Tibial nerve (tissue), 4 donors: ENCODE measurements at places on chromosomes 11 and 22. TPM values are rescaled to one million over a fixed set of nuclear protein-coding genes. Genes with fewer than 3 reads are reported as not detected.

GRCh38 chr11:11622340-11622706 lies 518 bp upstream of the GALNT18 start:
- peak overlapping the region; percentile 19 for H3K4me3 ChIP-seq
- H3K27ac ChIP-seq: peak overlapping the region; percentile 80
- no peak for DNase-seq
- H3K4me1 ChIP-seq: peaks cover 12% of the 10 kb centered on the region

C11orf65 gene
- total RNA-seq: not detected

PAX6 gene
- total RNA-seq: not detected

DNA sequence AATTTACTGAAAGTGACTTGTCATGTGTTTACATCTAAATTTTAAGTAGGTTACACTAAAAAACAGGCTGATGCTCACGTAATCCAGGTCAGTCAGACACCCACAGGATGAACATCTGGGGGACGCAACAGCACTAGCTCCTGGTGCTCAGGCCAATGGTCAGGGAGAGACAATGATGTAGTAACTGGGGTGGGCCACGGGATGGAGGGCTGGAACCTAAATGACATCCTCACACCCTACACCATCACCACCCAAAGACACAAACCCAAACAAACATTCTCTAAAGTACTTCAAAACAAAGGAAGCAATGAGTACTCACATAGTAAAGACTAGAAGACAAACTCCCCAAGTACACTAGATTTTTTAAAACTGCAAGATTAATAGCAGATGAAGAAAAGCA lies 53.5 kb upstream of the SLC25A1 start:
- no peak overlapping the region for H3K4me3 ChIP-seq
- H3K36me3 ChIP-seq: no peaks in the 10 kb centered on the region
- no peaks in the 10 kb centered on the region for H3K4me1 ChIP-seq
- no peak overlapping the region for H3K27ac ChIP-seq
- no peak for DNase-seq

- no peak overlapping the region for H3K27ac ChIP-seq
- H3K4me3 ChIP-seq: no peak overlapping the region
These were observed 3.0 kb downstream of the OR8D4 start for GRCh38 chr11:123904932-123905331.

ARHGEF17 gene
- 135 TPM for total RNA-seq

DNA sequence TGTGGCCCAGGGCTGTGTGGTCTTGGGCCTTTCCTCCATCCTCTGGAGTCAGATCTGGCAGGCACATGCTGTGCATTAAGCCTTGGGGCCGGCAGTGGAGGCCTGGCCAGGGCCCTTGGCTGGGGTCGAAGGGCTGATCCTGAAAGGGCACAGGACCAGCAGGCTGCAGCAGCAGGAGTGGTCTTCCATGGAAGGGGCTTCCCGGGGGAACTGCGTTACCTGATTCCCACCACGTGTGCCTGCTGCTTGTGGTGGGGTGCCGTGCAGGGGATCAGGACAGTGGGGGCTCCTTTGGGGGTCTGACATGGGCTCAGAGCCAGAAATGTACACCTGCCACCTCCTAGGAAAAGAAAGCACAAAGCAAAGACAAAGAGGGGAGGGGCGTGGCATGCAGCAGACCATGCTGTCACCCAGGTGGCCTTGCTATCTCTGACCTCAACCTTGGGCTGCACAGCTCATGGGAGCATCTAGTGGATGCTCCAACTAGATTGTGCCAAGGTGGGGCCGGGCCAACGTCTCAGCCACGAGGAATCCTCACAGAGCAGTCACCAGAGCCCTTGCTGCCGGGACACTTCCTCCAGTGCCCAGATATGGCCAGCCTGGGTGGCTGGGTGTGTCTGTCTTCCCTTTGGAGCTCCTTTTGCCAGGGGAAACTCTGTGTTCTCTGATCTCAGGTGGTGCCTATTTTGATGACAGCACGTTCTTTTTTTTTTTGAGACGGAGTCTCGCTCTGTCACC lies 17.9 kb upstream of the YPEL1 start:
- H3K36me3 ChIP-seq: no peaks in the 10 kb centered on the region
- no peak overlapping the region for H3K27ac ChIP-seq
- H3K27me3 ChIP-seq: no peaks in the 10 kb centered on the region
- H3K4me3 ChIP-seq: no peak overlapping the region
- peaks cover 22% of the 10 kb centered on the region for H3K4me1 ChIP-seq

DNA sequence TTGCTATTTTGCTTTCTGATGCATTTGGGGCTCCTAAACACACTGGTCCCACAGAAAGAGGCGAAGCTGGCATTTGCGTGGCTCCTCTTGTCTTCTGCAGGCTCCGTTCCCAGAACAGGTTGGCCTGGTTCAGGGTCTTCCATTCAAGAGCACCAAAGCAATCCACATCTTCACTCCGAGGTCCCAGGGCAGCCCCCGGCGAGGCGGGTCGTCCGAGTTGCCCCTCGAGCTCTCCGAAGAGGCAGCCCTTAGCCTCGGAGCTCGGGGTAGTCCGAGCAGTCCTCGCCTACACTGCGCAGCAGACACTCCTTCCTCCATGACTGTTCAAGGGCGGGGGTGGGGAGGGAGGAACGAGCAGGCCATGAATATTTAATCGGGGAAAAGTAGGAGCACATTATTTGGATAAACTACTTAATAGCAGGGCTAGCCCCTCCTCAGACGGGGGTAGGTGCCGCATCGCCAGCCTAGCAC lies 321.3 kb downstream of the BLID start:
- H3K4me3 ChIP-seq: no peak overlapping the region
- H3K27me3 ChIP-seq: no peaks in the 10 kb centered on the region
- no peaks in the 10 kb centered on the region for H3K36me3 ChIP-seq
- DNase-seq: no peak
- no peaks in the 10 kb centered on the region for H3K4me1 ChIP-seq

CSRP3 gene
- total RNA-seq: not detected

DNA sequence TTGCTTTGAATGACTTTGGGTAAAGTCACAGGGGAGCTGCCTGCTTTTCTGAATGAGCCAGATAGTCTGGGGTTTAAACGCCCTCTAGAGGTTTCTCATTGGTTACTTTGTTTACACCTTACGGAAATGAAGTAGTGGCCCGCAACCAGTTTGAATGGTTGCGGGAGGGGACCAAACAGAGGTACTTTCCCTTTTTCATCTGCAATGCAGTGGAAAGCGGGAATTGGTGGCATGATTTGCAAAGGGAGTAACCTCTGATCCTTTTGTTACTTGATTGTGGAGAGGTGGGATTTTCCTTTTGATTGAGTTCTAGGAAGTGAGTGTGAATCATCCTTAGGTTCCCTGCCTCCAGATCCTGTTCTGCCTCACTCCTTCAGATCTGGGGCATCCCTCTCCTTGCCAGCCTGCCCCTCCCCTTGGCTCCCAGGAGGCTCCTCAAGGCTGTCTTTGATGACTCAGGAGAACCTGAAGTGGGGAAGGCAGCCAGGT lies 15.9 kb upstream of the GLYATL1 start:
- no peaks in the 10 kb centered on the region for H3K27me3 ChIP-seq
- H3K36me3 ChIP-seq: no peaks in the 10 kb centered on the region
- no peak overlapping the region for H3K27ac ChIP-seq
- DNase-seq: no peak

DNA sequence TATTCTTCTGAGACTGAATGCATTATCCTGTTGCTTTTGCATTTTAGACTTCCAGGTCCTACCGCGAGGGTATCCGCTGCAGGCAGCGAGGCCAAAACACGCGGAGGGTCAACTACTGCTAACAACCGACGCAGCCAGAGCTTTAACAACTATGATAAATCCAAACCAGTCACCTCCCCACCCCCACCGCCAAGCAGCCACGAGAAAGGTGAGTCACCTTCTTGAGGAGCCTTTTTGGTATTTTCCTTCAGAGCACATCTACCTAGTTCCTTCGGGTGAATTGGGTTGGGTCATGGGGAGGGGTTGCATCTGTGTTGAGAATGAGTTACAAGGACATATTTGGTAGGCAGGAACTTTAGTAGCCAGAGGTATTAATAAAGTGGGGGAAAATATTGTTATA lies 179.8 kb downstream of the NAV2 start:
- no peaks in the 10 kb centered on the region for H3K27me3 ChIP-seq
- DNase-seq: no peak
- no peaks in the 10 kb centered on the region for H3K36me3 ChIP-seq
- no peak overlapping the region for H3K27ac ChIP-seq
- H3K4me1 ChIP-seq: peaks cover 9% of the 10 kb centered on the region

DNA sequence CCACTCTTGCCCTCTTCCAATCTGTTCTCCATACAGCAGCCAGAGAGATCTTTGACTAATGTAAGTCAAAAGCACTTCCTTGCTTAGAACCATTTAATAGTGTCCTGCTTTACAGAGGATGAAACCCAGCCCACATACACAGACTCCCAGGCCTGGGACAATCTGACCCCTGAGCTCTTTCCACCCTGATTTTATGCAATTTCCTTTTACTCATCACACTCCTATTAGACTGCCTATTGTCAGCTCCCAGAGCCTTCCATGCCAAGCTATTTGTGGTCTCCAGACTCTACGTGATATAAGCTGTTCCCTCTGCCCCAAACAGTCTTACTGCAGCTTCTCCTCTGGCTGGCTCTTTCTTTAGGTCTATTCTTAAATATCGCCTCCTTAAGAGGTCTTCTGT lies 28.1 kb downstream of the ME3 start:
- DNase-seq: no peak
- no peak overlapping the region for H3K4me3 ChIP-seq
- no peak overlapping the region for H3K27ac ChIP-seq
- H3K27me3 ChIP-seq: no peaks in the 10 kb centered on the region
- no peaks in the 10 kb centered on the region for H3K36me3 ChIP-seq

RRP8 gene
- 13.9 TPM for total RNA-seq

- H3K4me1 ChIP-seq: no peaks in the 10 kb centered on the region
- no peak for DNase-seq
- H3K36me3 ChIP-seq: no peaks in the 10 kb centered on the region
- H3K27me3 ChIP-seq: no peaks in the 10 kb centered on the region
These were observed 333.7 kb downstream of the FAT3 start for GRCh38 chr11:92558323-92558722.

CAPRIN1 gene
- total RNA-seq: 165 TPM

RIBC2 gene
- total RNA-seq: not detected

DNA sequence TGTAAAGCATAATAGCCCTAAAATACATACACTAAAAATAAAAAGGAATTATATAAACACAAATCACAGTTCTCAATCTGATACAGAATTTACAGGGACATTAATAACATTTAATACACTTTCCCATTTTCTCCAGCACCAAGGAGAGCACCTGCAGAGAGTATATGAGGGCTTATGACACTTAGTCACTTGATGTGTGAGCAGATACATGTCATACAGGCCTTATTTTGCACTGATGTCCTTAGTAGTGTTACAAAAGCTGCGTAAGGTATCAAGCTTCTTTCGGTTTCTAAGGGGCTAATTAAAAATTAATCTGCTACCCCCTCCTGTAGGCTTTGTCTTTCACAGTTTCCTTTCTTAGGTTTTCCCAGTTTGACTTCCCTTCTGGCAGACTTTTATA lies 61.3 kb downstream of the TRIM44 start:
- H3K4me3 ChIP-seq: no peak overlapping the region
- H3K27me3 ChIP-seq: no peaks in the 10 kb centered on the region
- peaks cover 37% of the 10 kb centered on the region for H3K36me3 ChIP-seq
- DNase-seq: no peak

GRCh38 chr11:94007906-94008305 lies 13.2 kb upstream of the HEPHL1 start:
- no peak overlapping the region for H3K27ac ChIP-seq
- H3K27me3 ChIP-seq: no peaks in the 10 kb centered on the region
- no peaks in the 10 kb centered on the region for H3K4me1 ChIP-seq
- H3K36me3 ChIP-seq: no peaks in the 10 kb centered on the region
- no peak for DNase-seq

- H3K4me3 ChIP-seq: no peak overlapping the region
- H3K4me1 ChIP-seq: no peaks in the 10 kb centered on the region
- H3K27me3 ChIP-seq: no peaks in the 10 kb centered on the region
- DNase-seq: no peak
These were observed 20.5 kb downstream of the COA4 start for GRCh38 chr11:73856031-73856567.

PIH1D2 gene
- total RNA-seq: 3.8 TPM

TBX1 gene
- total RNA-seq: 3.5 TPM

ABCC8 gene
- total RNA-seq: 1.3 TPM

DNA sequence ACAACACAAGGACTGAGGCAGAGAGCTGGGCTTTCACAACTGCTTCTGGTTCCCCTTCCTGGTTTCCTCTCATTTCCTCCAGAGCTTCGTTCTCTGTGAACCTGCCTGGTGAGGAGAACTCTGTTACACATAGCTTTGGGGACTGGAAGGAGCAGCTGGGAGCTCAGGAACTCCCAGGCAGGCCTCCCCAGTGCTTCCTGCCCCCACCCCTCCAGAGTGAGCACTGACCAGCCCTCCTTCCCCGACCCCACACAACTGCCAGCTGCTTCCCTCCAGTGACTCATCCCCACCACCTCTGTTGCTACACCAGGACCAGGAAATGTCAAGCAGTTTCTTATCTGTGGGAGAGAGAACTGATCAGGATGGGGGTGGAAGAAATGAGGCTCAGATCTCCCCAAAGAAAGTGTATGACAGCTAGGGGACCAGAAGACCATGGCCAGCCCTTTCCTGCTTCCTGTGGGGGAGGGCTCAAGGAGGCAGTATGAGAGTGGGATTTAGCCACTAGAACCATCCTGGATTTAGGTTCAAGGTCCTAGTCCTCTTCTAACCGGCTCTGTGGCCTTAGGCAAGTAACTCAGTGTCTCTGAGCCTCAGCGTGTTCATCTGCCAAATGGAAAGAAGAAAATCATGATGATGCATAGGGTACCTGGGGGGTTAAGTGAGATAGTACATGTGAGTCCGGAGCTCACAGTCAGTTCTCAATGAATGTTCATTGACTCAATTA lies 4.5 kb upstream of the TP53I11 start:
- no peak overlapping the region for H3K4me3 ChIP-seq
- no peak overlapping the region for H3K27ac ChIP-seq
- no peaks in the 10 kb centered on the region for H3K36me3 ChIP-seq

- no peak overlapping the region for H3K4me3 ChIP-seq
- H3K27me3 ChIP-seq: no peaks in the 10 kb centered on the region
- DNase-seq: peak; percentile 62
- H3K4me1 ChIP-seq: peaks cover 26% of the 10 kb centered on the region
- peak overlapping the region; percentile 91 for H3K27ac ChIP-seq
These were observed 30.2 kb downstream of the C22orf31 start for GRCh38 chr22:29031227-29032011.
